ENCODE measurements at places on chromosomes 16 and 17.

DNA sequence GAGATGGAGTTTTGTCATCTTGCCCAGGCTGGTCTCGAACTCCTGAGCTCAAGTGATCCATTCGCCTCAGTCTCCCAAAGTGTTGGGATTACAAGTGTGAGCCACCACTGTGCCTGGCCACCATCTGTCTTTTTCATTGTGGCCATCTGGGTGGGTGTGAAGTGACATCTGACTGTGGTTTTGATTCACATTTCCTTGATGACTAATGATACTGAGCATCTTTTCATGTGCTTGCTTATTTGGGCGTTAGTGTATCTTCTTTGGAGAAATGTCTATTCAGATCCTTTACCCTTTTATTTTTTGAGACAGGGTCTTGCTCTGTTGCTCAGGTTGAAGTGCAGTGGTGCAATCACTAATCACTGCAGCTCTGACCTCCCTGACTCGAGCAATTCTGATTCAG is 53.9 kb upstream of the ERN1 start:
- DNase-seq: peak; percentile 64

- no peak for DNase-seq
Observed at GRCh38 chr17:2701161-2701995, 10.2 kb downstream of the CLUH start.

- DNase-seq: no peak
Observed at GRCh38 chr17:31329221-31329620, 7.8 kb upstream of the EVI2A start.

DNA sequence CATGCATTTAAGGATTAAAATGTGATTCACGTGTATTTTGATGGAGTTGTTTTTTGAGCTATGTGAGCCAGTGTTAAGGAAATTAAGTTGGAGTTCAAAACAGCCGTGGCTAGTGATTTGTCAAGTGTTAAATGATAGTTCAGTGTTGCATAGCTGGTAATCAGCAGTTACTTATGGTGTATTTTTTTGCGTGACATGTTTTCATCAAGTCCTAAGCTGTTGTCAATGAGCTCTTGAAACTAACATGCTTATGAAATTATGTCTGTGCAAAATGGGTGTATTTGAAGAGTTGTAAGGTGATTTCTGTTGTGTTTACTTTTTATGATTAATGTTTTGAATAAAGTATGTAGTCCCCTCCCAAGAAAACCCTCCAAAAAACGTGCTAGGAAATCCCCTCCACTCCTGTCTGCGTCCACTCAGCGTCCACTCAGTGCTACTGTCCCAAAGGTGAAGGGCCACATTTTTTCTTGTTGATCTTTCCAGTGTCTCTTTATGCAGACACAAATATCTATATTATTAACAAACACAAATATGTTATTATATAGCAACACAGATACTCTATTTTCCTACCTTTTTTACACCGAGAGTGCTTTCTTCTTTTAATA is 30.0 kb downstream of the USP10 start:
- DNase-seq: peak; percentile 20

DNA sequence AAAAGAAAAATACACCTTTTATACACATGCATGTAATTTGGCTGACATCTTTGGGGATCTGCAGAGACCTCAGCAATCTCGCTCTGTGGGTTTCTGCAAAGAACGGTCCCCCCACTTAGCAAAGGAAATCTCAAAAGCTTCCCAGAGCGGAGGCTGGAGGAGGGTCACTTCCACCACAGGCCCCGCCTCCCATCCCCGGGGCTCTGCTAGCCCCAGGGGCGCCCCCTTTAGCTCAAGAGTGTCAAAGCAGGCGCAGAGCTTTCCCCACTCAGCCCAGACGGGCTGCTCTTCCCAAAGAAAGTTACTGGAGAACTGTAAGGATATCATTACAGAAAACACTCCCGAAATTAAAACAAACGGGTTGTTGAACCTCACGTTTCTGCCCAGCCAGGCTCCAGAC is 11.4 kb downstream of the SLC13A5 start:
- DNase-seq: peak; percentile 78

- DNase-seq: no peak
Observed at GRCh38 chr16:4868535-4868934, 21.3 kb downstream of the UBN1 start.

DNA sequence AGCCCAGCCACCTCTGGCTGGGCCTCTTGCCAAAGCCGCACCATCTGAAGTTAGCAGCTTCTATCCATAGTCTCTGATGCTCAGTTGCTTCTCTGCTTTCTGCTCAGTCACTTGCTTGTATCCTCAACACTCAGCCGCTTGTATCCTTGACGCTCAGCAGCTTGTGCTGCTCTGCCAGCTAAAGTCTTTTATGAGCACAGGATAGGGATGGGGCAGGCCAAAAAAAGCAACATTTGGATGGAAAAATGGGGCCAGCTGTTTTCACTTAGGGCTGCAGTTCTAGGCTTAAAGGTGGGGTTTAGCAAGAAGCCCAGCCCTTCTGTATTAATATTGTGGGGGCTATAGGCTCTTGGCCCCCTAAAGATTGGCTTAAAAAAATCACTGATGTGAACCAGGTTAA is 739.4 kb downstream of the CDH8 start:
- DNase-seq: no peak

- DNase-seq: no peak
Observed at GRCh38 chr17:76176701-76177574, 35.9 kb upstream of the FOXJ1 start.

GRCh38 chr16:75111514-75111940 is 5.1 kb downstream of the LDHD start:
- no peak for DNase-seq

DNA sequence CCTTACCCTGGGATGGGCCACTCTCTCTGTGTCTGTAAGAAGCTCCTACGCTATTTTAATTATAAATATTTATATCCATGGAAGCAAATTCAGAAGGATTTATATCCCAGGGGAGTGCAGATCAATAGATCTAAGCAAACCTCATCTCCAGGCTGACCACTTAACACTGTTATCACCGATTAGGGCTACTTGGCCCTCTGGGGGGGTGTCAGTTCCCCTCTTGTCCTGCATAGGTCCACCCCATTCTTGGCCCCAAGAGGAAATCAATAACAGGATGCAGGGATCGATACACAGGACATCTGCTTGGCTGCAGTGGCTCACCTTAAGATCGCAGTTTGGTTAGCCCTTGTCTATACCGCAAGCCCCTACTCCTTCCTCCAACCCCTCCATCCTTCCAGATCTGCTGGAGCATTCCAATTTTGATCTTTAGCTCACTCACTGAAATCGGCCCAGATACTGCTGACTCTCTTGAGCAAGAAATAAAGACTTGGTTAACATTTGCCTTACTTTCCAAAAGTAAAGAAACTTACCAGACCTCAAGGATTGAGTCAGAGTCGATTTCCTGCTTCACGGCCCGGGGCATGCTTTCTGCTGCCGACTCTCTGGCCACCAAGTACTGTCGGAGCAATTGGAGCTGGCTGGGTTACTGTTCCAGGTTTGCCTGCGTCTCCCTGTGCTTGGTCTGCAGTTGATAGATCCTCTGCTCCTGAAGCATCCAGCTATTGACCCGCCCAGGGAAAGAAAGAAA is 112.3 kb upstream of the PMFBP1 start:
- no peak for DNase-seq

Data from suppressor macrophage (primary cell).